ENCODE measurements at places on chromosomes 4 and X. TPM values are rescaled to one million over a fixed set of nuclear protein-coding genes. Genes with fewer than 3 reads are reported as not detected.

DNA sequence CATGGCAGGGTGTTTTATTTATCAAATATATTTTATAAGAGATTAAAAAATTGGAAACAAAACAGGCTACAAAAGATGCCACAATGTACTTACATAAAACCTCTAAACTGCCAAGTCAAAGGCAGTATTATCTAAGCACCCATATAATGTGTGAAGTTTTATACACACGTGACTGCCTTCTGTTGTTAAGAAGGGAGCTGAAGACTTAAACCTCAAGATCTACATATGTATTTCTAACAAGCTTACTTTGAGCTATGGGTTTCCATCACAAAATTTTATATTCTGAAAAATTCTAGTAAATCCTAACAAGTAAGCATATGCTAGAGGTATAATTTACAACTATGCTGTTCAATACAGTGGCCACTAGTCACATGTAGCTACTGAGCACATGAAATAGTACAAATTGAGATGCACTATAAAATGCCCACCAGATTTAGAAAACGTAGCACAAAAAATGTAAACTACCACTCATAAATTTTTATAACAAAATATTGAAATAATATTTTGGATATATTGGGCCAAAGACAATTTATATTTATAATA, 9.8 kb downstream of the ATP8A1 start:
- no peak for DNase-seq

- DNase-seq, result no peak
Measured at GRCh38 chr4:152862608-152863007, 73.5 kb upstream of the FHDC1 start.

- DNase-seq, result no peak
Measured at GRCh38 chr4:180823108-180823507, 1420.1 kb upstream of the TENM3 start.

GRCh38 chr4:15088394-15089035, 86.2 kb downstream of the CPEB2 start:
- no peak for DNase-seq

GRCh38 chrX:135393051-135393450, 28.7 kb upstream of the SMIM10L2A start:
- no peak for DNase-seq

GRCh38 chr4:1516881-1517480, 110.7 kb upstream of the NKX1-1 start:
- DNase-seq, result no peak

DNA sequence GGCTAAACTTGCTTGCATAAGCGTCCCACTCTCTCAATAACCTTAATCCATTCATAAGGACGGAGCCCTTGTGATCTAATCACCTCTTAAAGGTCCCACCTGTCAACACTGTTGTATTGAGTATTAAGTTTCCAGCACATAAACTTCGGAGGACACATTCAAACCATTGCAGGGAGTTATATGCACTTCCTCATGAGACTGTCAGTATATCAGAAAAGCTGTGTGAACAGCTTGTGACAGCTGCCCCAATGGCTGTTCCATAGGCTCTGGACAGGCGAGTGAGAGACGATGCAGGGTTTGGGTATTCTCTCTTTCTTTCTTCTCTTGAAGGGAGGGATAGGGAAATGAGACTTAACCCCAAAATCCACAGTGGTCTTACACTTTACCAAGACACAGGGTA, 64.2 kb upstream of the RPL34 start:
- no peak for DNase-seq

NKAP gene
- 10.9 TPM for total RNA-seq

DTHD1 gene
- total RNA-seq, result 14.8 TPM

PCDH19 gene
- total RNA-seq, result 3.2 TPM

TCEAL8 gene
- total RNA-seq, result 56.8 TPM

PRR32 gene
- not detected for total RNA-seq

CDKL2 gene
- 3.4 TPM for total RNA-seq

Data from ovary (tissue), 10 donors.